Trophoblast cell (in vitro differentiated cells and primary cell): ENCODE measurements at places on chromosomes 2 and 18.
A peak's percentile ranks its signal among the peaks of the same experiment; 100 is the strongest.

DNA sequence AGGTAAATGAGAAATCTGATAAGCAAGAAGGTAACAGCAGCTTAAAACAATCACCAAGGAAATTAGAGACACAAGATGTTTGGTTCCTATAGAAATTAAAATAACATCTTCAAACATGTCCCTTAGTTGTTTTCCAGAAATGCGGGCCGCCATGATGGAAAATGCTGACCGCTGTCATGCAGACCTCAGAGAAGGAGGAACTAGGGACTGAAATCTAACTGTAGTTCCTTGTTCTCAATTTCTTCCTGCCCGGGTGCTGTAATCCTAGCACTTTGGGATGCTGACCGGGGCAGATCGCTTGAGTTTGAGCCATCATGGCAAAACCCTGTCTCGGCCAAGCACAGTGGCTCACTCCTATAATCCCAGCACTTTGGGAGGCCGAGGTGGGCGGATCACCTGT lies 51.1 kb downstream of the TEX51 start:
- H3K27ac ChIP-seq, result no peak overlapping the region
- DNase-seq, result no peak
- no peaks in the 10 kb centered on the region for H3K4me1 ChIP-seq

GRCh38 chr2:33573657-33574056 lies 25.4 kb downstream of the FAM98A start:
- no peaks in the 10 kb centered on the region for H3K27me3 ChIP-seq
- H3K27ac ChIP-seq, result no peak overlapping the region
- no peak overlapping the region for H3K4me3 ChIP-seq
- peaks cover 2% of the 10 kb centered on the region for H3K36me3 ChIP-seq
- DNase-seq, result no peak

GRCh38 chr18:63098018-63098981 lies 221.3 kb downstream of the BCL2 start:
- H3K27me3 ChIP-seq, result no peaks in the 10 kb centered on the region
- H3K4me3 ChIP-seq, result no peak overlapping the region
- no peak for DNase-seq
- no peaks in the 10 kb centered on the region for H3K36me3 ChIP-seq
- no peak overlapping the region for H3K27ac ChIP-seq
- peaks cover 17% of the 10 kb centered on the region for H3K4me1 ChIP-seq

GRCh38 chr2:11103984-11104793 lies 51.1 kb upstream of the SLC66A3 start:
- H3K27me3 ChIP-seq, result no peaks in the 10 kb centered on the region
- DNase-seq, result peak; percentile 90
- H3K36me3 ChIP-seq, result no peaks in the 10 kb centered on the region
- H3K4me1 ChIP-seq, result peaks cover 2% of the 10 kb centered on the region
- no peak overlapping the region for H3K4me3 ChIP-seq
- H3K27ac ChIP-seq, result peak overlapping the region; percentile 42

DNA sequence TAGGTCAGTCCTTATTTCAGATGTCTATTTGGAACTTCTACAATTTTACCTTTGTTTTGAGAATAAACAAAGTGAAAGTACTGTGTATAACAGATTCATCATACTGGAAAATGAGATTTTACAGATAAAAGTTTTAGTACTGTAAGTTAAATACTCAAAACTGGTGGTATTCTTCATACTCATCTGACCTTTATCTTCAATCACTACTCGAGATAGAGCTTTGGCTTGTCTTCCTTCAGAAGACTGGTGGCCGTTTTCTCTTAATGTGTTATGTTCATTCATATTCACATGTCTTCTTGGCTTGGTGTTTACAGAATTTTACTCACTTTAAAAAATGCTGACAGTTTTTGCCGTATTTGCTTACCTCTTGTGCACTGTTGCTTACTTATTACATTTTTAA lies 2.1 kb downstream of the SPOPL start:
- H3K36me3 ChIP-seq, result peaks cover 2% of the 10 kb centered on the region
- H3K27me3 ChIP-seq, result no peaks in the 10 kb centered on the region
- peaks cover 4% of the 10 kb centered on the region for H3K4me1 ChIP-seq
- H3K27ac ChIP-seq, result no peak overlapping the region

DNA sequence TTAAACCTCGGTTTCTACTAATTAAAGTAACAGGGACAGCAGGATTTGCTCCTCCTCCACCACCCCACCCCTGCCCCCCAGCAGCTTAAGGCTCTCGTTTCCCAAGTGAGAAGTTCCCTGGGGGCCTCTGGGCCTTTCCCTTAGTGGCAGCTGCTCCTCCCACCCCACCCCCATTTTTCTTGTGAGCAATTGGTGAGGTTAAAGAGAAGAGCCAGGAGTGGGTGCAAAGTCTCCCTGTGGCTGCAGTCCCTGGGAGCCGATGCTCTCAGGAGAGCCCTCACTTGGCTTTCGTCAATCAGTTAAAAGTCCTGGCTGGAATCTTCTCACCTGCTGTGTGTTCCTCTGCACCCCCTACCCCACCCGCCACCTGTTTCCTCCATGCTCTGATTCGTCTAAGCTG lies 48.7 kb upstream of the AGAP1 start:
- no peaks in the 10 kb centered on the region for H3K27me3 ChIP-seq
- H3K27ac ChIP-seq, result no peak overlapping the region
- no peak overlapping the region for H3K4me3 ChIP-seq
- no peaks in the 10 kb centered on the region for H3K4me1 ChIP-seq
- DNase-seq, result no peak

DNA sequence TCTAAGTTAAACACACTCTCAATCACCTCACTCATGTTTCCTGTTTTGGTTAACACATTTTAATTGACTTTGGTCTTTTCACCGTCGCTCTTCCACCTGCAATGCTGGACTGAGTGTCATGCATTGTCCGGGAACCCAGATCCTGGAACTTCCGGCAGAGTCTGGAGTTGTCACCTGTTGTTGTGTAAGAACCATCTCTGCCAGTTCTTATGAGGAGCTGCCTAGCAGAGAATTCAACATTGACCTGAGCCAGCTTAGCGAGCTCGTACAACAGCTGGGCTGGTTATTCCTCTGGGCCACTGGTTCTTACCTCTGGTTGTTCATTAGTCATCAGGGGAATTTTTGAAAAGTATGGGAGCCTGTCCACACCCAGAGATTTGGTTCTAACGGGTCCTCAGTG lies 75.7 kb downstream of the BCL2L11 start:
- no peak overlapping the region for H3K4me3 ChIP-seq
- H3K4me1 ChIP-seq, result peaks cover 2% of the 10 kb centered on the region
- no peak overlapping the region for H3K27ac ChIP-seq
- H3K36me3 ChIP-seq, result no peaks in the 10 kb centered on the region
- no peaks in the 10 kb centered on the region for H3K27me3 ChIP-seq

- H3K27ac ChIP-seq, result no peak overlapping the region
- H3K4me3 ChIP-seq, result no peak overlapping the region
- no peak for DNase-seq
- no peaks in the 10 kb centered on the region for H3K27me3 ChIP-seq
Observed at GRCh38 chr18:67581178-67581577, 64.7 kb upstream of the DSEL start.

- no peak for DNase-seq
- H3K36me3 ChIP-seq, result no peaks in the 10 kb centered on the region
- no peak overlapping the region for H3K27ac ChIP-seq
- no peak overlapping the region for H3K4me3 ChIP-seq
- H3K4me1 ChIP-seq, result peaks cover 8% of the 10 kb centered on the region
- H3K27me3 ChIP-seq, result no peaks in the 10 kb centered on the region
Observed at GRCh38 chr2:47211497-47212011, 56.4 kb upstream of the STPG4 start.

DNA sequence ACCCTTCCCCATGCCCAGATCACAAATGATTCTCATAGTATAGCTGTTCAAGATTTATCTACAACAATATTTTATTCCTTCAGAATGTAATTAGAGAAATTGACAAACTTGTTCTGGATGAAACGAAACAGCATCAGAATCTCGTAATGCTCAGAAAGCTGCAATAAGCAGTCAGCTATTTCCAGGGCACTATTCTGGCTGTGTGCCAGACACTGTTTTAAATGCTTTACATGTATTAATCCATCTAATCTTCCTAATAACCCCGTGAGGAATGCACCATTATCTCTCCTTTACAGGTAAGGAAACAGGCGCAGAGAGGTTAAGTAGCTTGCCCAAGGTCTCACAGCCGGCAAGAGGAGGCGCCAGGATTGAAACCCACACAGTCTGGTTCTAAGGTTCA lies 10.1 kb upstream of the LYPD6B start:
- H3K36me3 ChIP-seq, result no peaks in the 10 kb centered on the region
- peak; percentile 85 for DNase-seq
- peaks cover 13% of the 10 kb centered on the region for H3K4me1 ChIP-seq
- H3K27me3 ChIP-seq, result no peaks in the 10 kb centered on the region

DNA sequence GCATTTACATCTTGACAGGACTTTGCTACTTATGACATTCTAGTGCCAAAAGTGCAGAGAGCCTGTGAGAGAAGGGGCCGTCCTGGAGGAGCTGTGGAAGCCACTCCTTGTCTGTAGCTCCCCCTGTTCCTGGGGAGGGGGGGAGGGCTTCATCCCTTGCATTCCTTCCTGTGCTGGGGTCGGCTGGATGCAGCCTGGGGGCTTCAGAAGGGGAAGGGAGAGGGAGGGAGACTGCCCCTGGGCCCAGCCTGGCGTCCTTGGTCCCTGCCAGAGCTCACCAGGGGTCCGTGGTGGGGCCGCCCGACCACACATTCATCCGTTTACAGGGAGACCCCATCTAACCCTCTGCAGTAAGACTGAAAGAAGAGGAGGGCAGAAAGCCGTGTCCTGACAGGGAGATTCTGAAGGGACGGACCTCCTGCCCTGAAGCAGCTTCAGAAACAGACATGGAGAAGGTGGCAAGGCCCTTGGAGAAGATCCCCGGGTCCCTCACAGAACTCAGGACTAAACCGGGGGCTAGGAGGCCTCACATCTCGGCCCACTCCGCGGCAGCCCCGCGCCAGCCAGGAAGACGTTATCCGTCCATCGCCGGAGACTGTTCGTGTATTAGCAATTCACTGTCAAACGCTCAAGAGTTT lies 258.3 kb upstream of the SALL3 start:
- H3K36me3 ChIP-seq, result no peaks in the 10 kb centered on the region
- no peak for DNase-seq
- no peak overlapping the region for H3K27ac ChIP-seq
- peaks cover 3% of the 10 kb centered on the region for H3K4me1 ChIP-seq
- no peak overlapping the region for H3K4me3 ChIP-seq
- H3K27me3 ChIP-seq, result no peaks in the 10 kb centered on the region

- no peak overlapping the region for H3K27ac ChIP-seq
- no peaks in the 10 kb centered on the region for H3K4me1 ChIP-seq
- no peaks in the 10 kb centered on the region for H3K36me3 ChIP-seq
- DNase-seq, result no peak
- H3K27me3 ChIP-seq, result no peaks in the 10 kb centered on the region
Observed at GRCh38 chr2:157902692-157903091, 26.6 kb upstream of the ACVR1 start.

DNA sequence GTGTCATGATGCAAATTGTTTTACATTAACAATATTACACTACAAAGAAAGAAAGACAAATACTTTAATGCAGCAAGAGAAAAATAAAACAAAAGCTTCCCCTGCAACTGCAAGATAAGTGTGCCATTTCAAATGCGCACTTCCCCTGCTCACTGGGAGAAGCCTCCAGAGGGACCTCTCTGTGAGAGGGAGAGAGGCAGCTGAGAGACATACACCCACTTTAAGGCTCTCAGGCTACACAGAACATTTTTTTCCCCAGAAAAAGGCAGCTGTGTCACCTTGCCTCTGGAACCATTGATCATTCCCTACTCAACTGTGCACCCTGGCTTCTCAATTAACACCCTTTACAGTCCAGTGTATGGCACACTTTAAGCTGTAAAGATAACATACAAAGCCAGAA lies 75.2 kb downstream of the DPP4 start:
- no peaks in the 10 kb centered on the region for H3K27me3 ChIP-seq
- H3K4me3 ChIP-seq, result no peak overlapping the region
- H3K4me1 ChIP-seq, result no peaks in the 10 kb centered on the region
- H3K36me3 ChIP-seq, result no peaks in the 10 kb centered on the region

GRCh38 chr2:204576362-204576979 lies 31.2 kb downstream of the PARD3B start:
- DNase-seq, result no peak
- no peaks in the 10 kb centered on the region for H3K27me3 ChIP-seq
- H3K4me3 ChIP-seq, result no peak overlapping the region
- H3K36me3 ChIP-seq, result no peaks in the 10 kb centered on the region

DNA sequence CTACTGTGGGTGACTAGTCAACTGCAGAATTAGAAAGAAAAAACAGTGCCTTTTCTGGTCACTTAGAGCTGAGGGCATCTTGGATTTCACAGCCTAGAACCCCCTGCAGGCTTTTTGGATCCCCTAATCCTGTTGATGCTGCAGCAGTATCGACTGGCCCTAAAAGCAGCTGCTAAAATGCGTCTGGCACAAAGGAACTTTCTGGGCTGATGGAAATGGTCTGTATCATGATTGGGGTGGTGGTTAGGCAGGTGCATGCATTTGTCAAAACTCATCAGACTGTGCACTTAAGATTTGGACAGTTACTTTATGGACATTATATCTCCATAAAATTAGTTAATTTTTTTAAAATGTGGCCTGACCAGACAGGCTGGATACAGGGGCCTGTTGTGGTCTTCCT lies 149.8 kb downstream of the KLHL29 start:
- H3K4me1 ChIP-seq, result peaks cover 2% of the 10 kb centered on the region
- no peak overlapping the region for H3K27ac ChIP-seq
- H3K27me3 ChIP-seq, result no peaks in the 10 kb centered on the region
- no peaks in the 10 kb centered on the region for H3K36me3 ChIP-seq
- H3K4me3 ChIP-seq, result no peak overlapping the region

GRCh38 chr2:6917761-6918421 lies 679 bp downstream of the RNF144A start:
- H3K4me3 ChIP-seq, result peak overlapping the region; percentile 90
- DNase-seq, result peak; percentile 55
- H3K27ac ChIP-seq, result no peak overlapping the region
- no peaks in the 10 kb centered on the region for H3K27me3 ChIP-seq
- no peaks in the 10 kb centered on the region for H3K36me3 ChIP-seq

DNA sequence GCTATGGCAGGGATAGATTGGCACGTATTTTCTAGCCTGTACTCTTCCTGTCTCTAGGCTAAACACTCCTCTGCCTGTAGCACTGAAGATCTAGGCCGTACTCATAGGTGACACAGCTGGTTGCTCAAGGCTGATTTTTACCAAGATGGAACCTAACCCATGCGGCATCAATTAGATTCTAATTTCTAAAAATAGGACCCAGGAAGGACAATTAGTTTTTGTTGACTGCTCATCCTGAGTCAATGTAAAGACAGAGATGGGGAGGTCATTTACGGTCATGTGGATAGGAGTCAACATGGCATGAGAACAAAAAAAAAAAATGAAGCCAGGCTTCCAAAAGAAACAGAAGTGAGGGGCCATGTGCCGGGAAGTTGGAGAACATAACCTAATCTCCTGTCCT lies 360.7 kb upstream of the ETAA1 start:
- H3K4me3 ChIP-seq, result no peak overlapping the region
- no peaks in the 10 kb centered on the region for H3K4me1 ChIP-seq

GRCh38 chr2:109486711-109487535 lies 126.8 kb downstream of the SEPTIN10 start:
- DNase-seq, result peak; percentile 91
- no peaks in the 10 kb centered on the region for H3K36me3 ChIP-seq
- H3K27me3 ChIP-seq, result no peaks in the 10 kb centered on the region
- no peak overlapping the region for H3K4me3 ChIP-seq
- peaks cover 5% of the 10 kb centered on the region for H3K4me1 ChIP-seq
